ENCODE measurements at places on chromosomes 6 and 20. TPM values are rescaled to one million over a fixed set of nuclear protein-coding genes. Genes with fewer than 3 reads are reported as not detected.

DNA sequence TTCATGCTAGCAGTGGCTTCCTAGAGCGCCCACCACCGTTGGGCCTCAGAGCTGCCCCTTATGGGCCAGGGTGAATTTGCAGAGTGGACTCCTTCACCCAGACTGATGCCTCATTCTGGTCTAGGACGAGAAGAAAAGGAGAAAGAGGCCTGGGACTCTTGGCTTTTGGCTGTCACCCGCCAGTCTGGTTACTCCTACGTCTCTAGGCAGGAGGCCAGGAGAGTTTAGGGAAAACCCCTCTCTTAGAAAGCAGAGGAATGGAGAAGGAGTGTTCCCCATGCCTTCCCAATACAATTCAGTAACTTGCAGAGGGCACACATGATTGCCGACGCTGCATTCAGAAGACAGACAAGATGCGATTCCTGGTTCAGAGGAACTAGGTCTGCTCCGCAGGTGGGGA lies 70.1 kb downstream of the CDC5L start:
- no peak for DNase-seq

DNA sequence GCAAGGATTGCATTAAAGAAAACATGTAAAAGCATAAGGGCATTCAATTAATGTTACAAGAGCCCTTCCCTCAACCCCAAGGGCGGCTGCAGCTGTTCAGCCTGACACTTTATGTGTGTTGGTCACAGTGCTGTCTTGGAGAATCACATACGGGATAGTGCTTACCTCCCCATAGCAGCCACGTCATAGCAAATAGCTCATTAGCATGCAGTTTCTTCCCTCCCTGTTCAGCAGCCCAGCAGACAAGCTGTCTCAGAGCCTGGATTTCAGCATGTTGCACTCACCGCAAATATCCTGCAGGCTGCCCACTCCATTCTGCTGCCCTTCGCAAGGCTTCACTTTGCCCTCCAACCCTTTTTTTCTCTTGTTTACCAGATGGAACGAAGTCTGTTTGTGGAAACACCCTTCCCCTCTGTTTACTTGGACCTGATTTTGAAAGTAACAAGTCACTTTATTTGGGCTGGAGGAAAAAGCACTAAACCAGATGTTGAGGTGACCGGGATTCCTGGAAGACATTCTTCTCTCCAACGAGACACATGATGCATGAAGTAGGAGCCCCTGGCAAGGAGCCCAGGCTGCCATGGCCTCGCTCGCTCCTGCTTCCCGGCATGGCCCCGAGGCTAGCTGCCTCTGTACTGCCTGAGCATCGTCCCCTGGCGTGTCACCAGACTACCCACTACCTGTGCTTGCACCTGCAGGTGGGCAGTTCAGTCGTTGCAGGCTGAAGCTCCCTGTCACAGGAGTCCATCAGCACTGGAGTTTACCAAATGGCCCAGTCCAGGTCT lies 151.6 kb upstream of the GMDS start:
- DNase-seq = peak; percentile 46

CRISP2 gene
- total RNA-seq = not detected

- DNase-seq = no peak
Measured at GRCh38 chr20:46764068-46764467, 54.6 kb downstream of the SLC2A10 start.

DNA sequence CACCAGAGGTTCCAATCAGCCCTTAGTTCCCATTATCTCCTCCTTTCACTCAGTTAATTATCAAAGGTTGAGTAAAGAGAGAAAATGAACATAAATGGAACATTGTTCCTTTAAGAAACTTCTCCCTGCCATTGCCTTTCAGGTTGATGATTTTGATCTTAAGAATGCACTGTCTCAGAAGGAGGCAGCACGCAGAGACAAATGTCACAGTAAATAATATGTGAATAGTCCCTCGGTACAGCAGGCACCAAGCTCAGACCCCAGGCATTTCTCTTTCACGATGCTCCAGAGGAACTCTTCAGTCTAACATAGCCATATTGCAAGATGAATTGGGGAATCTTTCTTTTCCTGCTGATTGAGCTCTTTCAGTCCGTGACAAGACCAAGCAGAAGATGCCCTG lies 435.3 kb upstream of the SPTLC3 start:
- no peak for DNase-seq

DNA sequence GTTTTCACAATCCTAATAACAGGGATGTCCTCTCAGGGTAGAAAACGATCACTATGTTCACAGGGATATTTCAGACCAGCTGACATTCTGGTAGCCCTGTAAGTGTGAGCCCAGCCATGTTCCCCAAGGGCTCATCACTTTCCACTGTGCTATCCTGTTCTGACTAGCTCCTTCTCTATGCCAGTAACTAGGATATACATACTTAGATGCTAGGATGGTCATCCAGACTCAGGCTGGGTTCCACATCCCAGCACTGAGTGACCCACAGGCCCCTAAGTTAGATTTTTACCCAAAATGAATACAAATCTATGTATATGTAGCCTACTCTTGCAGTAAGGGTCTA lies 83.0 kb downstream of the CD164 start:
- no peak for DNase-seq

DNA sequence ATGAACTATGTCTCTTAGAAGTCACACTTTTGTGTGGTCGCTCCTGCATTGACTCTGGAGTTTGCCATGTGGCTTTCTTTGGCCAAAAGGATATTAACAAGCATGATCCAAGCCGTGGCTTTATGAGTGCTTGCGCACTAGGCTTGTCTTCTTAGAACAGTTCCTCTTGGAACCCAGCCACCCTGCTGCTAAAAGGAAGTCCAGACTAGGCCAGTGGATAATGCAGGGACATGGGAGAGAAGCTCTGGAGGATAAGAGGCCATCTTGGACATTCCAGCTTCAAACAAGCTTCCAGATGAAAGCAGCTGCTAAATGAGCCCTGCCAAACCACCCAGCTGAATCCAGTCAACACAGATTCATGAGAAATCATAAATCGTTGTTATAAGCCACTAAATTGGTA lies 346.4 kb downstream of the CDC5L start:
- peak; percentile 77 for DNase-seq
